ENCODE measurements at places on chromosomes 5 and 9.

DNA sequence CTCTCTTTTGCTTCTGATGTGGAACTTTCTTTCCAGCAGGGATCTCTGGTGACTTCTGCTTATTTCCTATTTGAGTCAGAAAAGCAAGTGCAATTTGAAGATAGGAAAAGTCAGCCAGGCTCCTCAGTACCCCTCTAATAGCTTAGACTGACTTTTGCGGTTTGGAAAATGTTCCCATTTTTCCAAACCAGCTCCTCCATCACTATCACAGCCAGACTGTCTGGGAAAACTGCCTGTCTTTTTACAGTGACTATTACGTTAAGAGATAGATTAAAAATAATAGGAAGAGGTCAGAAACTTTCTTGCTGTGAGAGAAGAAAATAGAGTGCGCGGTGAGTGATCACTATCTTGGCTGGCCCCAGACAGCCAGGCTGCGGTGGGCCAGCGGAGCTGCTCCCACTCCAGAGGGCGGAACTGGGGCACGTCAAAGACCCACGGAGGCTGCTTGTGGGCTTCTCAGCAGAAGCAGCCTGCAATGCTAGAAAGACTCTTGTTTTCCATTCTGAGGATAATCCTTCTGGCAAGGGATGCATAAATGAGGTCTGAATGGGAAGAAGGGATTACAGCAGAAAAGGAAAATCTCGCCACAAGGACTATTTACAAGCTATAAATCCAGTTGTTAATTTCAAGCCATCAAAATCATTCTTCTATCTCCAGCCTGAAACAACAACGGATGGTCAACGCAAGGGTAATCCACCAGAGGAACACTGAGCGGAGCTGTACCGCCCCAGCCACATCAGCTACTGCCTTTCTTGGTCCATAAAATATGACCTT lies 151.0 kb upstream of the MSX2 start:
- DNase-seq = no peak

DNA sequence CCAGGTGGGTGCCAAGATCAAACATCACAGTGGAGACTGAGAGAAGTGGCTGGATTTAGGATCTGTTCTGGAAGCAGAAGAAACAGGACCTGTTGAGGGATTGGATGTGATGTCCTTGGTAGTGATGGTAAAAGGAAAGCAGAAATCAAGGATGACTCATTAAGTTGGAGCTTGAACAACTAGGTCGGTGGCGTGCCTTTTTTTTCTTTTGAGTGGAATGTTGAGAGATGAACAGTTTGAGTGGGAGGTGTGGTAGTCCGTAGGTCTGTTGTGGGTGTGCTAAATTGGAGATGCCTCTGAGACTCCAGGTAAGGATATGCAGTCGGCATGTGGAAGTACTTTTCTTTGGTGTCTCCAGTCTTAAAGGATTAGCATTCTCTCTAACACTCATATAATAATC lies 92.1 kb upstream of the IL12B start:
- DNase-seq = no peak

DNA sequence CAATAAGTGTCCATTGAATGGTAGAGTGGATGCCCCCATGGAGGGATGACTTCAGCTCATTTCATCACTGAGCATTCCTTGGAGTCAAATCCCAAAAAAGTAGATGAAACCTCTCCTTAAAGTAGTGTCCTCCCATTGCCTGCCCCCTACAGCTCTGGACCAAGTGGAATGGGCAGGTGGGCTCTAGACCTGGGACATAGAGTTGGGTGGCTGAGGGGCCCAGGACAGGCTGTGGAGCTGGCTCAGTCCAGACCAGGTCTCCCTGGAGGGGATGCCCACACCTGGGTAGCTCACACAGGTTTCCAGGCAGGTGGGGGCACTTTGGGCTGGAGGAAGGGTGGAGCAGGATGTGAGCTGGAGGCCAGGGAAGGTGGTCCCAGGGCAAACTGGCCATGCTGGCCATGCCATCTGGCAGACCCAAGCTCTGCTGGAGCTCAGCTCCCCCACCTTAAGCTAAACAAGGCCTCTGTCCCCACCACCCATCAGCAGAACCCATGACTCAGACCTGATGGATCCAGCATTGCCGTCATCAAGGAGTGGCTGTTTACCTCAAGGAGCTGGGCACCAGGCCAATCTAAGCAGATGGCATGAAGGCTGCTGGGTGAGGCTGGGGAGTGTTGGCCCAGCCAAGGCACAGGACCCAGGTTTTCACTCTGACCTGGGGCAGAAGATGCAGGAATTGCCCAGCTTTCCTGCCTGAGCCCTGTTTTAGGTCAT lies 6.2 kb upstream of the SPINK4 start:
- peak; percentile 88 for DNase-seq

DNA sequence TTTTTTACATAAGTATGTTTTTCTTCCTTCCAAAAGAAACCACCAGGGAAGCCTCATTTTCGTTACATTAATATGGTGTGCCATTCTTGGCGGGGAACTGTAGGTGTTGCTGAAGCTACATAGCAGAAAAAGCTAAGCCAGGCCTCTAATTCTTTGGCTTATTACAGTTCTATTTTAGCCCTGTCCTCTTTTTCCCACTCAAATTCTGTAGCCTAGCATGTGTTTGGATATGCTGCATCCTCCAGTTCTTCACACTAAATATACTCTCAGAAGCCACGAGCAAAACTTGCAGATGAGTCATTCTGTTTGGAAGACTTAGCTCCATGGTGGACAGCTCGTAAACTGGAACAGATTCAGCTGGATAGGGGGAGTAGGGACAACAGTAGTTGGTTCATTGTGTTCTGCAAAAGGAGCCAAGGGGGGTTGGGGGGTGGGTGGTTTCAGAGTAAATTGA lies 369.4 kb downstream of the TMEM161B start:
- DNase-seq = no peak

- DNase-seq = no peak
These were observed 197.8 kb downstream of the DMAC1 start for GRCh38 chr9:7601739-7602138.

- DNase-seq = peak; percentile 97
These were observed 8.7 kb upstream of the TMED7 start for GRCh38 chr5:115634343-115635132.

DNA sequence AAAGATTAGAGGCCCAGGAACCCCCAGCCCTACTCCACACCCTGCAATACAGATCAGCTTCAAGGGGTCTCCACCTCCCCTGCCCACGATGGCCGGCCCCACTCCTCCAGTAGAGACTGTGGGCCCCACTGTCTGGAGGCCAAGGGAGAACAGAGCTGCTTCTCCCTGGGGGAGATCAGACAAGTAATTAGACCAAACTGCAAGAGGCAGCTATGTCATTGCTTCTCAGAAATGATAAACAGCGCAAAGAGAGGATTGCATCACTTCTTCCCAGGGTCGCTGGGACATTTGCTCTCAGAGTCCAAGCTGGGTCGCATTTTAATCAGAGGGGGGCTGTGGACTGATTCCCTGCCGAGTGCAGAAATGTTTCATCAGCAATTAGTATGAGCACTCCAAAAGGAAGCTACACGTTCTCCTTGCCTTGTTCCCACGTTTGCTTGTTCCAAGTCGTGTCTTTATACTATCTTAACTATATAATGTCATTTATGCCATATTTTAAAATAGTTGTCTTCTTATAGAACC lies 59.9 kb downstream of the ROPN1L start:
- peak; percentile 36 for DNase-seq

GRCh38 chr9:91833096-91833877 lies 116.7 kb downstream of the ROR2 start:
- no peak for DNase-seq

DNA sequence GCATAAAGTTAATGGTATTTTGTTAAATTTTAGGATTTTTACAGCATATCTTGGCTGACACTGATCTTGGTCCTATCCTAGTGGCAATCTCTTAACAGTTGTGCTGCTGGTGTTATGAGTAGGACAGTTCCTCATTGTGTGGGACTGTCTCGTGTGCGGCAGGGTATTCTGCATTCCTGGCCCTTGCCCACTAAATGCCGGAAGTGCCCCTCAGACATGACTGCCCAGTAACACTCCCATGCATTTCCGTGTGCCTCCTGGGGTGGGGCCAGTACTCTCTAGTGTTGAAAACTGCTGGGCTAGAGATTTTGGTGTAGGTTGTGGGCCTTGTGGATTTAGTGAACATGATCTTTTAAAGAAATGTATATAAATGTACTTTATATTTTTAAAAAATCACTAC lies 227.1 kb upstream of the DMRT1 start:
- peak; percentile 43 for DNase-seq

Data from hematopoietic multipotent progenitor cell treated with erythropoietin and hydrocortisone succinate and interleukin-3 and kit ligand, for 6 days (in vitro differentiated cells).